Cardiac muscle cell (in vitro differentiated cells and primary cell): ENCODE measurements at places on chromosomes 1 and 21. TPM values are rescaled to one million over a fixed set of nuclear protein-coding genes. Genes with fewer than 3 reads are reported as not detected.

DNA sequence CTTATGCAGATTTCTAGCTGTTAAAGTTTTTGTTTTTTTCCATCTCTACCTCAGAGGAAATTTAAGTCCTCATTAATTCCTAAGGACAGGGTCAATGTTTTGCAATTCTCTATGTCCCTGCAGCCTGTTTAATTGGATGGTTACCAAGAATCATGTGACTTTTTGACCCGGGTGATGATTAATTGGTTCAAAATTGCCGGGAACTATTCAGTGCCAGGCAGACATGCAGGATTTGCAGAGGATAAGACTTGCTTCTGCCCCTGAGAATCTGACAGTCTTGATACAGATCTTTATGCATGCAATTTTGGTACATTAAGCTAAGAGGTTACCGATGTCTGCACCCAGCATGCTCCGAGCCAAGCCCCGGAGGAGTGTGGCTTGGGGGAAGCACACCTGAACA is 87.9 kb downstream of the PLPP3 start:
- no peak for DNase-seq
- H3K4me3 ChIP-seq = no peak overlapping the region
- peaks cover 5% of the 10 kb centered on the region for H3K36me3 ChIP-seq
- H3K27me3 ChIP-seq = no peaks in the 10 kb centered on the region
- H3K4me1 ChIP-seq = peaks cover 25% of the 10 kb centered on the region
- H3K27ac ChIP-seq = no peak overlapping the region

DNA sequence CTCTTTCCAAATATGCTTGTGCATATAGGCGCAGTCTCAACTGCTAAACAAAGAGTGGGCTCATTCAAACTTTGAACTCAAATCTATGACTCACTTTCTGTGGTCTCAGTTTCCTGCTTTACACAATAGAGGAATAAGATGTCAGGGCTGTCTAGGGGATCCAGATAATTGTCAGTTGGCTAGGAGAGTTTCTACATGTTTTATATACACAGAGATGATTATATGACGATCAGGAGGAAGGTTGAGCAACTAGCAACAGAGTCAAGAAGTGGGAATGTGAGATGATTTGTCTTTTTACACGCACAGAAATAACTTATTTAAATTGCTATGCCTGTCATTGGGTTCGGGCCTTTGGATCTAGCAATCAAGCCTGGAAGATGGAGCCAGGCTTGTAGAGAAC is 299.4 kb upstream of the LYPLAL1 start:
- no peak overlapping the region for H3K27ac ChIP-seq
- H3K36me3 ChIP-seq = no peaks in the 10 kb centered on the region
- no peaks in the 10 kb centered on the region for H3K27me3 ChIP-seq
- H3K4me1 ChIP-seq = no peaks in the 10 kb centered on the region
- H3K4me3 ChIP-seq = no peak overlapping the region
- no peak for DNase-seq

GRCh38 chr1:205451759-205452164 is 4.1 kb downstream of the BLACAT1 start:
- H3K4me3 ChIP-seq = no peak overlapping the region
- peaks cover 46% of the 10 kb centered on the region for H3K4me1 ChIP-seq
- peaks cover 37% of the 10 kb centered on the region for H3K27me3 ChIP-seq
- DNase-seq = no peak

DNA sequence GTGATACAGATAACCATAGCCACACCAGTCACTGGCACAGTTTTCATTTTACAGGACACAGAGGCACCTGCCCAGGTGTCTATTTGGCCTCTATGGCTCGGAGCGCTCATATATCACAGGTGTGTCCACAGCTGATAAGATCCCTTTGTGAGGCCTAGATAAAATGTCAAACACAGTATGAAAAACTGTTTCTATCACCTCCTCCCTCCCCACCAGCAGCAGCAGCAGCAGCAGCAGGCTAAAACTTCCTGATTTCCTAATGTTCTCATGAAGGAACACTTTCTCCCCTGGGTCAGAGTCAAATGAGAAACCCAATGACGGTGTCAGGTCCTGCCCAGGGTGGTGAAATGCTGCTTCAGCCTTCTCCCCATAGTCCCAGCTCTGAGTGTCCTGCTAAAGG is 24.4 kb downstream of the ELAPOR1 start:
- H3K27me3 ChIP-seq = no peaks in the 10 kb centered on the region
- no peaks in the 10 kb centered on the region for H3K36me3 ChIP-seq
- H3K27ac ChIP-seq = no peak overlapping the region
- no peak for DNase-seq

The IFI44L gene
- polyA plus RNA-seq = not detected in 2 replicates
